ENCODE measurements at places on chromosomes 6 and 20.
A peak's percentile ranks its signal among the peaks of the same experiment; 100 is the strongest.

DNA sequence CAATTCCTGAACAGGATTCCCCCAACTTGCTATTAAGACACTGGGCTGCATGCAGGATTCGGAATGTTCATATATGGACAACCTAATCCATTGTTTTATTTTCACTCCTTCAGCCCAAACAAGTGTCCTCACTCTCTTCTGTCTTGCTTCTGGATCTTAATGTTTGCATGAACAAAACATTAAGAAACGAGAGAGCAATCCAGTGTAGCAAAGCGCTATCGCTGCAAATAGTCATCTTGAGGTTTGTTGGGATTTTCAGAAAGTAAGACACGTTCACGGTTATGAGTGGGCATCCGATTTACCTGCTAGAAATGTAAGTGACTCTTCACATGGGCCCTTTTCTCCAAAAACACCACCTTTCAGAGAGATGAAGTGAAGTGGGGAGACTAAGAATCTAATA lies 156.4 kb downstream of the MBOAT1 start:
- DNase-seq: no peak

DNA sequence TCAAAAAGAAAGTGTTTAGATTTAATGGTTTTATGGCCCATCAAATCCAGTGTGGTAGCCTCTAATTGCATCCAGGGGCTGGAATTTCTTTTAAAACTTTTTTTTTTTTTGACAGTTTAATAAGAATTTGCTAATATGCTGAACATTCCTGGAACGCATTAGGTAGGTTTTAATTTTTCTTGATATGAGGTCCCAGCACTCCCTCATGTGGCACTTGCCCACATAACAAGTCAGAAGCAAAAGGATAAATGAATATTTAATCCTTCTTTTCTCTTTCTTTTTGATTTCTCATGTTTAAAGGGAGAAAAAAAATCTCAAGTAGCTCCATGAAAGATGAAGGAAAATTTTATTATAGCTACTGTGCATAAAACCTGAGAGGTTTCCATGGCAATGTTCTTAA lies 13.5 kb downstream of the HAO1 start:
- DNase-seq: no peak

DNA sequence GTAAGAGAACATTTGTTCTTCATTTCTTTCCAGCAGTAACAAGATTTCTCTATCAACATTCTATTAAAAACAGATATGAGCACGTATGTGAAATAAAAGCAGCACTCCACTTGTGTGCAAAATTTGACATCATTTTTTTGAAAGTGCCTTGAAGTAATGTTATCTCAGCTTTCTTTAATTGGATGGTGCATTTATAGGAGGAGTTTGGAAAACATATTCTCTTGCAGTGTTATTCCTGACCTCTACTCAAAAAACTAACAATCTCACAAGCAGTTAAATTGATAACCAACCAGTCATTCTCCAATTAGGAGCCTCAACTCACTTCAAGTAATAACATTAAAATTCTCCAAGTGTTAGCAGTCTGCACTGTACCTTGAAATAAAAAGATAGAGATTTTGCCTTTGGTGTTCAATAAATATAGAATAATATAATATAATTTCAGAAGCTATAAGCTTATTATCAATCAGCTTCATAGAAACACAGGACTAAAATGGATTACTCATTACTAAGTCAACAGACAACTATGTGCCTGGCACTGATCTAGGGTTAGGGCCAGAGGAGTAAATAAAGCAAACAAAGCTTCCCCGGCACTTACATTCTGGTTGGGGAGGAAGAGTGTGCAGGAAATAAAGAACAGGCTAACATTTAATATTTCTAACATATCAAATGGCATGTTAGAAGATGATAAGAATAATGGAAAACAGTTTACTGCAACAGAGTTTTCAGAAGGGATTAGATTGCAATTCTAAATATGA lies 149.0 kb upstream of the SGK1 start:
- no peak for DNase-seq

DNA sequence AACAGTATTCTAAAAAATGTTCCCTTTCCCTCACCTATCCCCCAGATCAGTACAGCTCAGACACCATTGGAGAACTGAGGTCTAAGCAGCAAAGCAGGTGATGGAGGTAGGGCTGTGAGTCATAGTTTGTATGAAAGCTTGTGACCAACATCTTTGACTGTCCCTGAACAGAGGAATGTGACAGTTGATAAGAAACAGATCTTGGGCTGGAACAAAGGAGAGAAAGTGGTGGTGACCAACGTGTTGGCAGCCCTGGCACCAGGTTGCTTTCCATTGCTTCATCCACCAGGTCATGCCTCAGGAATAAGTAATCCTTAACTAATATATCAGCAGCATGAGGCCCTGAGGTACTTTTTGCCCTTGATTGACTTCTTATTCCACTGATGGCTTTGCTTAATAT lies 19.9 kb upstream of the CRIP3 start:
- no peak for DNase-seq

DNA sequence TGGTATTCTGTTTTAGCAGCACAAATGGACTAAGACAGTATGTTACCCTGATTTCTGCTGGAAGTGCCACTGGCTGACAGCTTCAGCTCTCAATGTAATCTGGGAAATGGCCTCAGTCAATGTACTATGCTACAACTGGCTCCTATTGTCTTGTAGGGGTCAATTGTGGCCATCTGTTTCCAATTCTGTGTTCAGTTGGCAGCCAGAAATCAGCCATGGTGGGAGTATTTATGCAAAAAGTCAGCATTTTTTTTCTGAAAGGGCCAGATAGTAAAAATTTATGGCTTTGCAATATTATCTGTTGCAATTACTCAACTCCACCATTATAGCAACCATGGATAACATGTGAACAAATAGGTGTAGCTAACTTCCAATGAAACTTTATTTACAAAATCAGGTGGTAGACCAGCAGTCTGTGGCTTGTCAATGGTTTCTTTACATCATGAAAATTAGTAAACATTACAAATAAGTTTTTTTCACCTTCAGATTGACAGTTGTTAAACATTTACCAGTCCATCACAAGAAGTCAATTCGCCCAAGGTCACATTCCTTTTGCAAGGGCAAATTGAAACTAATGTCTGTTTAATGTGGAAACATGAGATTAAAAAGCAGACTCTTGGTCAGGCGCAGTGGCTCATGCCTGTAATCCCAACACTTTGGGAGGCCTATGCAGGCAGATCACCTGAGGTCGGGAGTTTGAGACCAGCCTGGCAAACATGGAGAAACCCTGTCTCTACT lies 58.3 kb upstream of the TSHZ2 start:
- DNase-seq: no peak

- DNase-seq: no peak
Measured at GRCh38 chr6:85124472-85125354, 325.2 kb upstream of the NT5E start.

- no peak for DNase-seq
Measured at GRCh38 chr6:14068133-14068532, 49.4 kb upstream of the CD83 start.

DNA sequence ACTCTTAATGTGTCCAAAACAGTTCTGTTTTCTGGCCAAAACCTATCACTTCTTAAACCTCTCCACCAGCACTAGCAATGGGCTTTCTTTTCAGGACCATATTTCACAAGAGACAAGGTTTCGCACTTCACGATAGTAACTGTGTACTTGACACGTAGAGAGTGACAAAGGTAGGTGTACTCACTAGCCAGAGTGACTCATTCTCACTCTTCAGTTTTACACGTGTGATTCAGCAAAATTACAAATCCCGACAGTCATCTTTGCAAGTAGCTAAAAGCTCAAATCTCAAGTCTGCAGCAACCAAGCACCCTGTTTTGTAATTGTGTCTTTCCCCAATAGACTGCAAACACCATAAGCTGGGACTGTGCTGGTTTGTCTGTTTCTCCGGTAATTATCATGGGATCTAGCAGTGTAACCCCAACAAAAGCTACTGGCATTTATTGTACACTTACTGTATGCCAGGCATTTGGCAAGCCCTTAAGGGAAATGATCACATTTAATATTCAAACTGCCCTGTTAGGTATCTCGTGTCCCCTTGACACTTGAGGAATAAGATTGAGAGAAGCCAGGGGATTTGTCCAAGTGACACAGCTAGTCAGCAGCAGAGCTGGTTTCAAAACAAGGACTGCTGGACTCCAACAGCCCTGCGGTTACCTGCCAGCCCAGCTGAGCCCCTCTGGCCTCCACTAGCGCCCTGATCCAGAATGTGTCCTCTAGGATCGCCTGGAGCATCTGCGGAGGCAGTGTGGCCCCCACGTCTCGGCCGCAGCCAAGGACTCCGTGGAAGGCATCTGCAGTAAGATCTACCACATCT lies 9.9 kb downstream of the PCIF1 start:
- DNase-seq: no peak

- no peak for DNase-seq
Measured at GRCh38 chr6:168609026-168609685, 168.2 kb downstream of the SMOC2 start.

DNA sequence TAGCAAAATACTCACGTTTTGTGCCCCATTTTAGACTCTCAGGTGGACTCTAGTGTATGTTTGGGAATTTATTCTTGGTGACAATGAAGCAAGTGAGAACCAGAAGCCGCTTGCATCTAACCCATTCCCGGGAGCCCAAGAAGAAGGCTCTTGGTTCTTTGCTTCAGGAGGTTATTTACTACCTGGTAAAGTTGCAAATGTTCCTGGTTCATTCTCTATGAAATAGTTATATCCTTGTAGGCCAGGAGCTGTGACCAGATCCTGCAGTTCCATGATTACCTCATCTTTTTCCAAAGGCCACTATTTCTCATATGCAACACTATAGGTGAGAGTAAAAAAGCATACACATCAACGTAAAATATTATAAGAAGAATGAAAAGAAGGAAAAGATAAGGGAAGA lies 60.9 kb upstream of the FABP7 start:
- no peak for DNase-seq

DNA sequence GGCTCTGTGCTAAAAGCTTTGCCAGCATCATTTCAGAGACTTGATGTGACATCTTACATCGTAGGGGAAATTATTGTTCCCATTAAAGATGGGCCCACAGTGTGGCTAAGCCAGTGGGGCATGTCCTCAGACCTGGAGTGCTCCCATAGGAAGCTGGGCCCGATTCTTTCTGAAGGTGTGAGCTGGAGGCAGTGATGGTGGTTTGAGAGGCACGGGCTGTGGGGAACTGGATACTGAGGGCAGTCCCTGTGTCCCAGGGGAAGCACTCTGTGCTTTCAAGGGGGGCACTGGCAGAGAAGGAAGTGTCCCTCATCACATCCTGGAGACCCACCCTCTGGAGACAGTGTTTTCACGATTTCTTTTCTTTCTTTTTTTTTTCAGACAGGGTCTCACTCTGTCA lies 8.6 kb upstream of the FAM110A start:
- no peak for DNase-seq

GRCh38 chr20:57087102-57087501 lies 179.3 kb downstream of the BMP7 start:
- no peak for DNase-seq

DNA sequence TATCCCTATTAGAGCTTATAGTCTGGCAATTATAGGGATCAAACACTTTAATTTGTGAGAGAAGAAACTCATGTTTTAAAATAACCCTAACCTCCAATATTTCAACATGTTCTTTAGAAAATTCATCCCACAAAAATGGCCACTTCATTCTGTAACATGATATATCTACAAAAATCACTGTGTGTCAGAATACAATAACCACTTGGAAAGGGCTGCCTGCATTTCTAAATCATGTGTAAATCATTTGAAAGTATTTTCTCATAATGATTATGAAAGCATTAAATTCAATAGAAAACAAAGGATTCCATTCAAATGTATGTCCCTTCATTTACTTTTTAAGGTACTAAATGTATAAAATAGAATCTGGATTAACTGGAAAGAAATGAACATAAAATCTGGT lies 101.4 kb upstream of the NHSL1 start:
- DNase-seq: no peak

DNA sequence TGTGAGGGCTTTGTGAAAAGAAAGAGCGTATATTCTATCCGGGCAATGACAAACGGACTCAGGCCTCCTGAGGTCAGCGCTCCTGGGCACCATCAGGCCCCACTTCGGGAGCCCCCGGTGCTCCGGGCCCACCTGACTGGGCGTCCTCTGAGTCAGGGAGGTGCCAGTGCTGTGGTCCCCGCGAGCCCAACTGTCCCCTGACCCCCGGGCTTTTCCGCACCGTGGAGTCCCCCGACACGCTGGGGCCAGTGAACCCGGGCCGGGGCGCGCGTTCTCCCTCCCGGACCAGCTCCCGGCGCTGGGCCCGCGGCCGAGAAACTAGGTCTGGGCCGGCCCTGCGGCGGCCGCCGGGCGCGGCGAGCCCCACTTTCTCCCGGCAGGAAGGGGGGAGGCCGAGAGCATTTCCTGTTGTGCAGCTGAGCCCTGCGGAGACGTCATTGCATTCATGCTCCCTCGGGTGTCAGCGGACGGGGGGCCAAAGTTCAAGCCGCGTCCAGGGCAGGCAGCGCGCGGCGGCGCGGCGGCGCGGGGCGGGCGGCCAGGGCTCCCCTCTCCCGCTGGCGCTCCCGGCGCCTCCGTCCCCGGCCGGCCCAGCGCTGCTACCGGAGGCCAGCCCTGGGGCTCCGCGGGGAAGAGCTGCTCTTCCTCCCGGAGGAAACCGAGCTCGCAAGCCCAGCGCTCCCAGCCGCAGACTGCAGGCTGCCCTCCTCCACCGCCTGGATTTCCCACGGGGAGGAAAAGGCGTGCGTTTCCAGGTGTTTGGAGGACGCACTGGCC lies 18.3 kb downstream of the HIVEP2 start:
- DNase-seq: peak; percentile 76
